ENCODE measurements at places on chromosomes 16 and 17.

DNA sequence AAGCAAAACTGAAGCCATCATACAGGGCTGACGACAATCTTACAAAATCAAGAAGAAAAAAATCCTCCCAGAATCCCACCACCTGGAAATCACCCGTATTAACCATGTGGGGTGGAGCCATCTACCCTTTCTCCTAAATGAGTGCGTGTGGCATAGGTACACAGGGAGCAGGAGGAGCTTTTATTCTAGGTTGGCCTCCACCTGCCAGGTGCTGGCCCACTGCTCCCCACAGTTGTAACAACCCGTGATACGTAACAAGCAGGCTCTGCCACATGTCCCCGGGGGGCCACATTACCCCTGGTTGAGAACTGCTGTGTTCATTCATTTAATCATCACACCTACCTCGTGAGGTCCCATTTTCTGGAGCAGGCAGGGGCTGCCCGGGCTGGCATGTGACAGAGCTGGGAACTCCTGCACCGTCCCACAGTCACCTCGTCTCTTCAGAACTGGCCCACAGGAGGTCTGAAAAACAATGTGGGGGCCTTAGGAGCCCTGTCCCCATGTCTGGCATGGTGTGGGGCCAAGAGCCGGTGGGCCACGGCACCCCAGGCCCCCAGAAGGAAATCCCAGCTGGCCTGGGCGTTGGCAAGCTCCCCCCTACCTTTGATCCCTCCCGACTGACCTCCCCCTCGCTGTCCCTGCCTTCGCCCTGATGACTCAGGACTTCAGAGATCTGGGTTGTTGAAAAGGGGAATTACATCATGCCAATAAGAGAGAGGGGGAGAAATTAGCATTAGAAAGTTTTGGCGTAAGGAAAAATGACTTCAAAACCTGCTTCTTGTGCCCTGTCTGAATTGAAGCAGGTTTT is 12.9 kb downstream of the CMIP start:
- DNase-seq: no peak

DNA sequence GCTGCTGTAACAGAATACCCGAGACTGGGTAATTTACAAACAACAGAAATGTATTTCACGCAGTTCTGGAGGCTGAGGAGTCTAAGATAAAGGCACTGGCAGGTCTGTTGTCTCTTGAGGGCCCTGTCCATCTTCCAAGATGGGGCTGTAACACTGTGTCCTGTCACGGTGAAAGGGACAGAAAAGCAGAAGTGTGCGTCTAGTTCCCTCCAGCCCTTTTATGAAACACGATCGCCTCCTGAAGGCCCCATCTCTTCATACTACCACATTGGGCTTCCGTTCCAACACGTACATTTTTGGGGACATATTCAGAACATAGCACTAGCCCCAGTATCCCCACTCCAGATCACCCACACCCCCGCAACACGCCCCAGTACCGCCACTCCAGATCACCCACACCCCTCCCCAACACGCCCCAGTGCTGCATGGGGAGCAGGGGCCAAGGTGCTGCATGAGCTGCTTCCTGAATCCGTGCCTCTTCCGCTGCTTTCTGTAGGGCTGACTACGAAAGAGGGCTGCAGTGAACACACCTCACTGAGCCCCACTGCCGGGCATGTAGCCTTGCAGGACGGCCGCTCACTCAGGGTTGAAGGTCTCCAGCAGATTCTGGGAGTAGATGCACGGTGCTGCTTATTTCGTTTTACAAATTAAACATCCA is 91.9 kb downstream of the RPTOR start:
- DNase-seq: no peak

DNA sequence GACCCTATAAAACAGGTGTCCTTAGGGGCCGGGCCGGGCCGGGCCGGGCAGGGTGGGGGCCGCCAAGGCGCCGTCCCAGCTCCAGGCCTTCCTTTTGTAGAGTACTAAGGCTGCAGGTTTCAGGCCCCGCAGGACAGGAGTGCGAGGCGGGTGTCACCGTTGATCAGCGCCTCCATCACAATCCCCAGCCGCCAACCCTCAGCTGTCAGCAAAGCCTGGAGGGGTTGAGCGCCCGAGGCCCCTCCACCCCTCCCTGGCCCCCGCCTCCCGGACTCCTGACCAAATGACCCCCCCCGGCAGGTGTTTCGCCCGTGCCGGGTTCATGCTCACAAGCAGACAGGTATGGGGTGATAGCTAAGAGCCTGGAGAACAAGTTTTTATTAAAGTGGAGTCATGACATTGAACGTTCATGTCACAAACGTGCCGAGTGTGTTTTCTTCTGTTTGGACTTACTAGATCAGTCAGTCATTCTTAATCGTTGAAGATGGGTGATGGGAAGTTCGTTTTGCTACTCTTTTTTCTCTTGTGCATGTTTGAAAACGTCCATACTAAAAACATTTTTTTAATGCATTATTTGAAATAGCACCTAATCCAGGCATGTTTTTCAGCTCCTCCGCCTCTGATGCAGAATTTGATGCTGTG is 534 bp downstream of the ARL2BP start:
- DNase-seq: peak; percentile 19

DNA sequence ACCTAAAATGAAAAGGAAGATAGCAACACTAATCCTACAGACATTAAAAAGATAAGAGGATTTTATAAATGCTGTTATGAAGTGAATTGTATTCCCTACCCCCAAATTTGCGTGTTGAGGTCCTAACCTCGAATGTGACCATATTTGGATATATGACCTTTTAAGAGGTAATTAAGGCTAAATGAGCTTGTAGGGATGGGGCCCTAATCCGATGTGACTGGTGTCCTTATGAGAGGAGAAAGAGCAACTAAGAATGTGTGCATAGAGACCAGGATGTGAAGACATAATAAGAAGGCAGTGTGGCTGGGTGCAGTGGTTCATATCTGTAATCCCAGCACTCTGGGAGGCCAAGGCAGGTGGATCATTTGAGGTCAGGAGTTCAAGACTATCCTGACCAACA is 48.2 kb upstream of the FAM20A start:
- no peak for DNase-seq

GRCh38 chr17:54861471-54861983 is 39.1 kb upstream of the TOM1L1 start:
- no peak for DNase-seq

GRCh38 chr16:5738586-5738985 is 641.0 kb upstream of the EEF2KMT start:
- no peak for DNase-seq

DNA sequence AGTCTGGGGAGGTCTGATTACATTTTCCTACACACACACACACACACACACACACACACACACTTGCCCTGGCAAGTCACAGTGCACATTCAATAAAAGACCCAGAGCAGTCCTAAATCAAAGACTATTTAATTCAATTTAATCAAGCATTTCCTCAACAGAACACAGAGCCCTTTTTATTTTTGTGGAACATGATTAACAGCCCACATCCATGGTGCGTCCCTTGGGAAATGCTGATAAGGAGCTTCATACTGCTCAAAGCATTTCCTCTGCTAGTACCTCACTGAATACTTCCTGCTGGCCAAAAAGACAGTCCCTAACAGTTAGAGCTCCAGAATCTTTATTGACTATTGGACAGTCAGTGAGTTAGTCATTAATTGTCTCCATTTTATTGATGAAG is 43.1 kb upstream of the MYH10 start:
- DNase-seq: no peak

DNA sequence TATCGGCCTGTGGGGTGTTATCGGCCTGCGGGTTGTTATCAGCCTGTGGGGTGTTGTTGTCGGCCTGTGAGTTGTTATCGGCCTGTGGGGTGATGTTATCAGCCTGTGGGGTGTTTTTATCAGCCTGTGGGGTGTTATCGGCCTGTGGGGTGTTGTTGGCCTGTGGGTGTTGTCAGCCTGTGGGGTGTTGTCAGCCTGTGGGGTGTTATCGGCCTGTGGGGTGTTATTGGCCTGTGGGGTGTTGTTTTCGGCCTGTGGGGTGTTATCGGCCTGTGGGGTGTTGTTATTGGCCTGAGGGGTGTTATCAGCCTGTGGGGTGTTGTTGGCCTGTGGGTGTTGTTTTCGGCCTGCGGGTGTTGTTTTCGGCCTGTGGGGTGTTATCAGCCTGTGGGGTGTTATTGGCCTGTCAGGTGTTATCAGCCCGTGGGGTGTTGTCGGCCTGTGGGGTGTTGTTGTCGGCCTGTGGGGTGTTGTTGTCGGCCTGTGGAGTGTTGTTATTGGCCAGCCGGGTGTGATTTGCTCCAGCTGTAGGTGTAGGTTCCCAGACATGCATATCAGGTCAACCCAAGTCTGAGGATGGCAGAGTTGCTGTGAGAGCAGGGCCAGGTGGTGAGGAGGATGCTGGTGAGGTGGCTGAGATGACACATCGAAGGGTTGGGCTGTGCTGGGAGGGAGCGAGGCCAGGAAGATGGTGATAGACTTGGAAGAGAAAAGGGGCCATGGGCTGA is 7.1 kb downstream of the TRARG1 start:
- DNase-seq: no peak

Measured in NCI-H345 (cell line).